IgD-negative memory B cell (primary cell): ENCODE measurements at places on chromosomes 5 and 9. TPM values are rescaled to one million over a fixed set of nuclear protein-coding genes. Genes with fewer than 3 reads are reported as not detected.

The NTNG2 gene
- polyA plus RNA-seq = 0.84 TPM

The PCDHGC5 gene
- polyA plus RNA-seq = not detected

The OR1Q1 gene
- polyA plus RNA-seq = not detected

The STX17 gene
- 18.1 TPM for polyA plus RNA-seq

The SLC34A1 gene
- not detected for polyA plus RNA-seq

The NUP155 gene
- 22.5 TPM for polyA plus RNA-seq

The CD274 gene
- 0.35 TPM for polyA plus RNA-seq

The LCN12 gene
- not detected for polyA plus RNA-seq

The ARL14EPL gene
- polyA plus RNA-seq = 0.69 TPM

The NDUFAF2 gene
- polyA plus RNA-seq = 21.1 TPM

The FOXD4L4 gene
- not detected for polyA plus RNA-seq

The NDOR1 gene
- 7.6 TPM for polyA plus RNA-seq

The FAM81B gene
- polyA plus RNA-seq = not detected

The SEMA6A gene
- polyA plus RNA-seq = 1.2 TPM

The C9orf50 gene
- polyA plus RNA-seq = not detected

The SEMA4D gene
- 35.3 TPM for polyA plus RNA-seq

The IRX2 gene
- polyA plus RNA-seq = not detected

The UGT3A2 gene
- polyA plus RNA-seq = not detected

The CDKN2B-AS1 gene
- not detected for polyA plus RNA-seq

The TMEM252 gene
- polyA plus RNA-seq = not detected

The HMGXB3 gene
- 15.4 TPM for polyA plus RNA-seq

The FCN2 gene
- polyA plus RNA-seq = not detected

The PCDH1 gene
- polyA plus RNA-seq = 0.10 TPM

The WHRN gene
- polyA plus RNA-seq = 0.89 TPM

The JAKMIP2 gene
- polyA plus RNA-seq = 0.14 TPM

The PCDHAC2 gene
- polyA plus RNA-seq = not detected

The TNC gene
- not detected for polyA plus RNA-seq

The GPRIN1 gene
- 0.35 TPM for polyA plus RNA-seq

The PRSS3 gene
- polyA plus RNA-seq = not detected
